ENCODE measurements at places on chromosomes 11 and 22. TPM values are rescaled to one million over a fixed set of nuclear protein-coding genes. Genes with fewer than 3 reads are reported as not detected.

DNA sequence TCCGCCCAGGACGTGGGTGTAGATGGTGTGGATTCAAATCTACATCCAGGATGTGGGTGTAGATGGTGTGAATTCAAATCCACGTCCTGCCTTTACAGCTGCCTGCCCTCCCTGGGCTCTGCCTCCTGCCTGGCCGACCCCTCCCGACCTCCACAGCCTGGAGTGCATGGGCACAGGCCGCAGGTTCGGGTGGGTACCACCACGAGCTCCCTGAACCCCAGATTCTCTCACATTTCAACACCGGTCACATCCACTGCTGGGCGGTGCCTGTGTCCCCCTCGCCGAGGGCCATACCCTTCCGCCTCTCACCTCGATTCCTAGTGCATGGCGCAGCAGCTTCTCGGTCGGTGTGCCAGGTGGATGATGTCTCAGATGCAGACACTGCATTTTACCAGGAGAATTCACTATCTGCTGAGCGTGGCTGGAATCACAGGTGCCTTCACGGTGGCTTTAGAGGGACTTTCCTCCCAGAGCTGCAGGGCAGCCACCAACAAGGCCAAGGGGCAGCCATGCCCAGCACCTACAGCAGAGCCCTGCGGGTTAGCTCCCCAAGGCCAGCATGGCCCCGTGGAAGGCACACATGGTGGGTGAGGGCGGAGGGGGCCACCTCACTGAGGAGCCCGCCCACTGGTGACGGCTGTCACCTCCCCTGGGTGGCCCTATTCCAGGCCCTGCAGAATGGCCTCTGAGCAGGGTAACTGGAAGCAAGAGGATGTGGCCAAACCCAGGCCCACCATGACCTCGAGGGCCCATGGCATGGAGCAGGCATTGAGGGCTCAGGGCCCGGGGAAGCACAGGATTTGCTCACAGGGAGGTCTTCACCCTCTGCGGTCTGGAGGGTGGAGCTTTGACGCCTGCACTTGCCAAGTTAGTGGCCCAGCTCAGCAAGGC lies 638.5 kb downstream of the TBC1D22A start:
- no peak for DNase-seq
- no peaks in the 10 kb centered on the region for H3K36me3 ChIP-seq
- H3K4me1 ChIP-seq, result no peaks in the 10 kb centered on the region
- no peak overlapping the region for H3K4me3 ChIP-seq
- no peaks in the 10 kb centered on the region for H3K27me3 ChIP-seq

MS4A3 gene
- not detected for total RNA-seq

DCDC1 gene
- total RNA-seq, result not detected

DNA sequence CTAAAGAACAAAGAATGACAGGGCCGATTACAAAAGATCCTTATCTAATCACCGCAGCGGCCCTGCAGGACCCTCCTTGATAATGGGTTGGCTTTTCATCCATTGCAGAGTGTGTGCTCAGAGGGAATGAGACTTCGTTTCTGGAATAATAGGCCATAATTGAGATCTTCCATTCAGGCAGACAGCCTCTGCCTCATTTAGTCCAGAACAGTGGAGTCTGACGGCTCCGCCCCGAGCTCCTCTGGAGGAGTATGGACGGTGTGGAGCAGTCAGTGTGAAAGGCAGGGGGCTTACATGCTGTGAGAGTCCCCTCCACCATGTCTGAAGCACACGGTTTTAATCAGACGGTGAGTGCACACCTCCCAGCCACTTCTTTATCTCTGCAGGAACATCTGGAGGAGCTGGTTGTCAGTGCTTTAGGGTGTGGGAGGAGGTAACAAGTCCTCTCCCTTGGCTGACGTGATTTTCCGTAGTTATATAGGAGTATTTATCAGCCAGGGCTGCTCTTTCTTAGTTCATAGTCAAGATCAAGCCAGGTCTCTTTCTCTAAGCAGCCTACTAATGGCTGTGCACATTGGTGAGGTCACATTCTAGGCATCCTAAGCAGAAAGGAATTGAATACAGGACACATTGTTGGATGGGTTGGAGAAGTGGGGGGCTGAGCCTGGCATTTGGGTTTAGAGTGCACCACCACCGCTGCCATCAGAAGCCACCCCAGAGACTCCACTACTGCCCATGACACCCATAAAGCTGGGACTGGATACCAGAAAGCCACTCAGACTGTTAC lies 1477.9 kb downstream of the TBC1D22A start:
- peaks cover 13% of the 10 kb centered on the region for H3K27me3 ChIP-seq
- no peaks in the 10 kb centered on the region for H3K36me3 ChIP-seq
- DNase-seq, result peak; percentile 65
- H3K4me1 ChIP-seq, result no peaks in the 10 kb centered on the region

- no peak overlapping the region for H3K27ac ChIP-seq
- peaks cover 51% of the 10 kb centered on the region for H3K27me3 ChIP-seq
- H3K36me3 ChIP-seq, result no peaks in the 10 kb centered on the region
- DNase-seq, result no peak
- H3K4me1 ChIP-seq, result peaks cover 3% of the 10 kb centered on the region
- H3K4me3 ChIP-seq, result peak overlapping the region; percentile 32
Observed at GRCh38 chr22:41976961-41977566, 7.8 kb downstream of the SEPTIN3 start.

CHRM1 gene
- 0.27 TPM for total RNA-seq

MOV10L1 gene
- total RNA-seq, result 1.4 TPM

CTSF gene
- not detected for total RNA-seq

NXF1 gene
- 97.5 TPM for total RNA-seq

DNA sequence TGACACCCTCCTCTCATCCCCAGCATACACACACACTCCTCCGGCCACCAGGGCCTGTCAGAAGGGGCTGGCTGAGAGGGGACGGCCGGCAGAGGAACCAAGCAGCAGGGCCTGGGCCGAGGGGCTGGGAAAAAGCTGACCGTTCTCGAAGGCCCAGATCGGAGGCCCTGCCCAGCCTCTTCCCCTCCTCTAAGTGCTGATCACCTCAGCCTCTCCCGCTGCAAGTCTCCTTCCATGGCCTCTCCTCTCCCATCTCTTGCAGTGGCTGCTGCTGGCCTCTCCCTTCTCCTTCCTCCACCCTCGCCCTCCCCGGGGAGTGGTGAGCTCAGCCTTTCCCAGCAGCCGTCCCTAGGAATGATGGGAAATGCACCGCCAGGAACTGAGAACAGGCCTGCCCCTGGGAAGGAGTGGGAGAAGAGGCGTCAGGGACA lies 39.6 kb downstream of the ARRB1 start:
- H3K27ac ChIP-seq, result peak overlapping the region; percentile 50
- no peak overlapping the region for H3K4me3 ChIP-seq
- no peaks in the 10 kb centered on the region for H3K27me3 ChIP-seq
- no peaks in the 10 kb centered on the region for H3K36me3 ChIP-seq
- H3K4me1 ChIP-seq, result peaks cover 29% of the 10 kb centered on the region

DNA sequence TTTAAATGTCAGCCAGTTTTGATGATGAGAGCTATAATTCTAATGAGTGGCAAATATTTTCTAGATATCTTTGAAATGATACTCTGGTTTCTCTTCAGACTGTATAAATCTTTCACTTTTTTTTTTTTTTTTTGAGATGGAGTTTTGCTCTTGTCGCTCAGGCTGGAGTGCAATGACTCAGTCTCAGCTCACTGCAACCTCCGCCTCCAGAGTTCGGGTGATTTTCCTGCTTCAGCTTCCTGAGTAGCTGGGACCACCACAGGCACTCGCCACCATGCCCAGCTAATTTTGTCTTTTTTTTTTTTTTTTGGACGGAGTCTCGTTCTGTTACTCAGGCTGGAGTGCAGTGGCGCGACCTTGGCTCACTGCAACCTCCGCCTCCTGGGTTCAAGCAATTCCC lies 113.6 kb downstream of the TEAD1 start:
- H3K27ac ChIP-seq, result peak overlapping the region; percentile 81
- H3K4me3 ChIP-seq, result peak overlapping the region; percentile 54

- no peak overlapping the region for H3K4me3 ChIP-seq
- no peak for DNase-seq
- no peaks in the 10 kb centered on the region for H3K4me1 ChIP-seq
- peaks cover 6% of the 10 kb centered on the region for H3K36me3 ChIP-seq
- no peak overlapping the region for H3K27ac ChIP-seq
Observed at GRCh38 chr22:20031732-20032406, 11.0 kb downstream of the TANGO2 start.

OR5I1 gene
- not detected for total RNA-seq

DNA sequence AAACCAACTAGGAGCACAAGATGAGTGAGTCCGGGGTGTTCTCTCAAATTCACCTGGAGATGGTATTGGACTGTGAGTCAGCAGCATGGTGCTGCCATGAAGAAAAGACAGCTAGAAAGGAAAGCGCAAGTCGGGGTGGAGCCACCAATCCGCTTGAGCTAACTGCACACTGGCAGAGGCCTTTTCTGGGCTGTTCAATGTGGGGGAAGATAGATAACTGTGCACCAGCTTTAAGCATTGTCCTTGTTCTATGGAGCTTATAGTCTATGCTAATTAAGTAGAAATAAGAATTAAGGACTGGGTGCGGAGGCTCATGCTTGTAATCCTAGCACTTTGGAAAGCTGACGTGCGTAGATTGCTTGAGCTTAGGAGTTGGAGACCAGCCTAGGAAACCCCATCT lies 21.9 kb upstream of the SORL1-AS1 start:
- H3K4me1 ChIP-seq, result peaks cover 24% of the 10 kb centered on the region
- H3K36me3 ChIP-seq, result no peaks in the 10 kb centered on the region
- no peak overlapping the region for H3K27ac ChIP-seq
- peaks cover 28% of the 10 kb centered on the region for H3K27me3 ChIP-seq
- no peak for DNase-seq
- H3K4me3 ChIP-seq, result no peak overlapping the region

DNA sequence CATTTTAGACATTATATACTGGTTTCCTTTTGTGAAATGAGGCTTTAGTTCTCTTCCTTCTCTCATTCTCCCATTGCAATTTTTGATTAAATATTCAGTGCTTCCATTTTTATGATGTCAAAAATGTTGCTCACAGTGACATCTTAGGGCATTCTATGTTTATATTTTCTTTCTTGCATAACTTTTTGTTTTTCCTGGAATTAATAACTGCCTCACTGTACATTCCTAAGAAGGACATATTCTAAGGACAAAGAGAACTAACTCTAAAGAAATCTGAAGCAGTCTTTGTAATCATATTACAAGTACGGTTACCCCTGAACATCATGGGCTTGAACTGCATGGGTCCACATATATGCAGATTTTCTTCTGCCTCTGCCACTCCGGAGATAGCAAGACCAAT lies 25.8 kb upstream of the P2RY6 start:
- peak overlapping the region; percentile 61 for H3K27ac ChIP-seq
- peaks cover 27% of the 10 kb centered on the region for H3K4me1 ChIP-seq
- no peak for DNase-seq
- no peaks in the 10 kb centered on the region for H3K27me3 ChIP-seq
- no peak overlapping the region for H3K4me3 ChIP-seq

GRCh38 chr11:126391970-126392632 lies 36.6 kb downstream of the ST3GAL4 start:
- no peaks in the 10 kb centered on the region for H3K27me3 ChIP-seq
- H3K4me1 ChIP-seq, result peaks cover 64% of the 10 kb centered on the region
- H3K27ac ChIP-seq, result no peak overlapping the region
- H3K4me3 ChIP-seq, result no peak overlapping the region
- DNase-seq, result no peak

CNGA4 gene
- not detected for total RNA-seq

DNA sequence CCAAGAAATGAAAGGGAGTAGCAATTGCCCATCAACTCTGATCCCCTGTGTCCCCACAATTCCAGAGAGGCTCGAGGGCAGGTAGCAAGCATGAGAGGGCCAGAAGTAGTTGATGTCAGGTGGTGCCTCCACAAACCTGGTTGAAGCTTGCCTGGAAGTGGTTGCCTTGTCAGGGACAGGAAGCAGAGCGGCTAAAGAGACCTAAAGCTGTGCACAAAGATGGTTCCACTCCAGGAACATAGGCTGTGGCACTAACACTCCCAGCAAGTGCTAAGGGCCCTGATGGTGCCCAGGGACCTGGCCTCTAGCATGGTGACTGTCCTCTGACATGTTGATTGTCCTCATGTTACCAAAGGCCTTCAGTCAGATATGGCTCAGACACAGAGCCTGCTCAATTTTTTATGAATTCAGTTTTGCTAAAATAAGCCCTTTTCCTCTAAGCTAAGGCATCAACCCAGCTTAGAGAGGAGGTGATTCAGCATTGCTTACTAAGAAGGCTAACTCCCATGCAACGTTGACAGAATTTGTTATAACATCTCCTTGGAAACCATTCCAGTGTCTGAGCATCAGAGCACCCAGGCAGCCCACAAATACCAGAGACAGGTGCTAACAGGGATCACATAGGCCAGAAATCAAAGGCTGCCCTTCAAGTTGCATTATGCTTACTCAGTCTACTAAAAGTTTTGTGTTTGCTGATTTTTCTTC lies 196.3 kb upstream of the ARHGAP20 start:
- H3K4me1 ChIP-seq, result peaks cover 9% of the 10 kb centered on the region
- no peak overlapping the region for H3K27ac ChIP-seq
- DNase-seq, result no peak
- H3K36me3 ChIP-seq, result no peaks in the 10 kb centered on the region

DNA sequence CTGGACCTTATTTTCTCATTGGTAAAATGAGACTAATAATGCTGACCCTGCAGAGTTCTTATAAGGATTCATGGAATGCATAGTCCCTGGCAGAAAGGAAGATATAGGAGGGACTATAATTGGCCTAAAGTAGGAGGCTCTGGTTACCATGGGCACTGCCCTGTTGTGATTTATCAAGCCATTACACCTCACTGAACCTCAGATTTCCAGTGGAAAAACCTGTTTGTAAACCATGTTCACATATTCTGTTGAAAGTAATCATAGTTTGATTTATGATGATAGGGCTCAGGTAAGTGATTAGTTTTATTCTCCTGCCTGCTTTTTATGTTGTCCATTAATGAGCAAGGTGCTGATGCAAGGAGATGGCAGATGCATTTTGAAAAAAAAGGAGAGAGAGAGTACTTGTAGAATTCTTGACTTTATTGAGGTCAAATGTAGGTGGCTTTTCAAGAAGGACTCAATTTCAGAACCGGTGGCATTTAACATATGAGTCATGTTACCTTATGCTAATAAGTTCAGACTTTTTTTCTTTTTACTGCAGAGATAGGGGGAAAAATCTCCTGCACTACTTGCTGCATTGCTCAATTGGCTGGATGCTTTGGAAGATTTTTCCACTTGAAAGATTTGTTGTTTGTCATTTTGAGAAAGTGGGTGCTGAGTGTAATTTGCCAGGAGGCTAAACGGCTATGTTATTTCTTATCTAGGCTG lies 14.6 kb downstream of the NF2 start:
- H3K4me3 ChIP-seq, result no peak overlapping the region
- peaks cover 49% of the 10 kb centered on the region for H3K4me1 ChIP-seq
- H3K27ac ChIP-seq, result peak overlapping the region; percentile 20
- no peak for DNase-seq

Data from osteocyte (in vitro differentiated cells).